ENCODE measurements at places on chromosomes 3 and 15.

DNA sequence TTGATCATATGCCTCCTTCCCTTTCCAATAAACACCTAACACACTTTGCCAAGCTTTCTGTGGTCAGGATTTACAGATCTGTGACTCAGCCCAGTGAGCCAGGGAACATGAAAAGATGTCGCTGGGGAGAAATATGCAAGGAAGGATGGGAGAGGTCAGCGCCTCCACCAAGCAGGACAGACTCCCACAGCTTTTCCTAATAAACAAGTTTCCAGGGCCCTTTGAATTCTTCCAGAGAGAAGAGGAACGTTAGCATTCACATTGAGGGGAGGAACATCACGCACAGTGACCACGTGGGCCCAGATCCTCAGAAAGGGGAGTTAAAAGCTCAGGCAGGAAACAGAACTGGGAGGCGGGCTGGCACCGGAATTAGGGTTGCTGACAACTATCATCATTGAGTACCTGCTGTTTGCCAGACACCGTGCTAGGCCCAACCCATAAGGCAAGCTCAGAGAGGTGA lies 33.3 kb upstream of the MRPS22 start:
- DNase-seq, result no peak

DNA sequence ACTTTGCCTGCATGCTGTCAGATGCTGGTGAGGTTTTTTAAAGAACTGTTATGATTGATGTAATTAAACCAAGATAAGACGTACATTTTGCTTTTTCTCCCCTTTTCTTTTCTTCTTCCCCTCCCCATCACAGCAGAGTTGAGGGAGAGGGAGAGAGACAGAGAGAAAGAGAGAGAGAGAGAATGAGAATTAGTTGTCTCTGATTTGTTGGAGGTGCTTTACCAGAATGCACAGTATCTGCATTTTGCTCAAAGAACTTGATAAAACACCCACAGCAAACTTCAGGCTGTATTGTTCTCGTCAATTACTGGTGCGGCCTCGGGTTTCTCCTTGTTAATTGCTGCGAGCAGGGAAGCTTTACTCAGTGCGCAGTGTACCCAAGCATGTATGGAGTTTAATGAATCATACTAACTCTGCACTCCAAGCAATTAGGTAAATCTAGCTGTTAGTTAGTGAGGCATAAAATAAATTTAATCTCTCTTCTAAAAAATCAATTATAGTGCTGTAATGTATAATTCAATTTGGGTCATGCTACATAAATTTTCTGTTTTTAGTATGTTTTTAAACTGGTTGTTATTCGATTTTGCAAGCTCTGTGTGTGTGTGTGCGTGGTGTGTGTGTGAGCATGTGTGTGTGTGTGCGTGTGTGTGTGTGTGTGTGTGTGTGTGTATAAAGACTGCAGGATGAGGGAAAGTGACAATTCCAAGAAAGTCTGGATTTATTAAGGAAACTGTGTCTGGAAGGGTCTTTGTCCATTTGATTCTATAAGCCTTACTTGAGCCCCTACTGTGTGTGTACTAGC lies 273.4 kb downstream of the TLE3 start:
- no peak for DNase-seq

DNA sequence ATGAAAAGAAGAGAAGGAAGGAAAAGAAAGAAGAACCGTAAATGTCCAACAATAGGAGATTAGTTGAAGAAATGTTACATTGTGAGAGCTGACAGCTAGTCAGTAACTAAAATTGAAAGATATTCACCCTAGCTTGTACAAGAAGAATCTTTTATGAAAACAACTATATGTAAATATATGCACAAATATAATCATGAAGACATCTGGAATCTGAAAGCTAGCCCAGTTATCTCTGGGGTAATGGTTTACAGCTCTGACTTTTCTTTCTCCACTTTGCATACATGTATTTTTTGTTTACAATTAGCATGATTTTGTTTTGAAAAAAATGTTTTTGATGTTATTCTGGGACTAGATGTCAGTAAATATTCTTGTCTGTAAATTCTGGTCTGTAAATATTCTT lies 37.1 kb upstream of the ADAMTSL3 start:
- DNase-seq, result no peak

DNA sequence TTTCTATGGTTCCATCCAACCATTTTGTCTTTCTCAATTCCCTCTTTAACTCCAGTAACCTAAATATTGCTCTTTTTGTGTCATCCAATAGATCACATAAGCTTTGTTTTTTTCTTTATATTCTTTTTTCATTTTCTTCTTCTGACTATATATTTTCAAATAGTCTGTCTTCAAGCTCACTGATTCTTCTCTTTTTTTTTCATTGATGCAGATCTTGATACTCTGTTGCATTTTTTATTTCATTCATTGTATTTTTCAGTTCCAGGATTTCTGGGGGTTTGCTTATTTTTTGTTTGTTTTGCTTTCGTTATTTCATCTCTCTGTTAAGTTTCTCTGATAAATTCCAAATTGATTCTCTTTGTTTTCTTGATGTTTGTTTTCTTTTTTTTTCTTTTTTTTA lies 36.2 kb downstream of the CLDN1 start:
- DNase-seq, result no peak

DNA sequence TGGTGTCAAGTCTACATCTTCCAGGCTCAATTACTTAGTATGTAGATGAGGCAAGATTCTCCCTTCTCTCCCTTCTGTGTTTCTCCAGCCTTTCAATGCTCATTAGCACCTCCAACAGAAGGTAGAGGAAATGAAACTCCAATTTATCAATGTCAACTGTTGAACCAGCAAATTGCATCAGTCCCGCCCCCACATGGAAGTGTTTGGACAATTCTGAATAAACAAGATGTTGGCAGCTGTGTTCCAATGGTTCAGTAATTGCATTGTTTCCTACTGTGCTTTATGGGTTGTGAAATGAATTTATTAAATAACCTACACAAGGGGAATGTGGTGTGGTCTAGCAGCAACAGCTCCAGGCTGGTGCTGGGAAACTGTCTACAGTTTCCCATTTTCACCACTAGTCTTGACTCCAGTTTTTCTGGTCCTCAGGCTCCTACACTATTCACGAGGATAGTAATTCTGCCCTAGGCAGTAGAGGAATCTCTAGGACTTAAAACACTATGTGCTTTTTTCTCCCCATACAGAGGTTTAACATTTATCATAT lies 91.9 kb downstream of the MB21D2 start:
- no peak for DNase-seq

DNA sequence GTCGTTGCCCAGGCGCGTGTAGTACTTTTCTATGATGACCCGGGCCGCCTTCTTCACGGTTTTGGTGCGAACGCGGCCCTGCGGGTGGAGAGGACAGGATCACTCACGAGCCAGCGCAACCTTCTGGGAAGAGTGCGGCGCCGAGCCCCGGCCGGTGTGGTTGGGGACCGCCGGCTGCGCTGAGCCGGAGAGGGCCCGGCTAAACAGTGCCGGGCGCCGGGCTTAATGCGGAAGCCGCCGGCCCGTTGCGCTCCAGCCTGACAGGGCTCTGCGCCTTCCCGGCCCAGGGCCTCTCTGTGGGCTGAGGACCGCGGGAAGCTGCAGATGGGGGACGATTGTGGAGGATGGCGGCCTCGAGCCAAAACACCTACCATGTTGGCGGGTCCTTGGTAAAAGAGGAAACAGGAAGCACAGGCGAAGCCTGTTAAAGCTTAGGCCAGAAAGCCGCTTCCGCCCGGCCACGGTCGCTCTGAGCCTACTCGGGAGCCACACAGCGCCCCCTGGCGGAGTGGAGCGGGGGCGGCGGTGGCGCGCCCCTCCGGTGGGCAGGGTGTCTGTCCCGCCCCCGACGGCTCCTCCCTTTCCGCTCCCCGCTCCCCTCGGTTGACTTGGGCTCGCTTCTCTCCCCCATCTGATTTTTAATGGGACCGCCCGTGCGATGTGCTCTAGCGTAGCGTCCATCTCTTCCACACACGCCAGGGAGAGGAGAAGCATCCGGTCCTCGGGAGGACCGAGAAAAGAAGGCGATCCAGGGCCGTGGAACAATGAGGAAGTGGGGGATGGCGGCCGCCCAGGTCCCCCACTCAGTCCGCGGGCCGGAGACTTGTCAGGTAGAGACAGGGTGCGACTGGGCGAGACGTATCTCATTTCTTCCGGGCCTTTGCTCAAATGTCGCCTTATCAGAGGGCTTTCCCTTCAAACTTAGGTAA lies at the start of gene RPS17:
TSS of gene RPS17 (minus strand) at position 403 of the 929 bp plus-strand sequence. CDS start at position 374, 29 bp downstream.
- DNase-seq, result peak; percentile 96

DNA sequence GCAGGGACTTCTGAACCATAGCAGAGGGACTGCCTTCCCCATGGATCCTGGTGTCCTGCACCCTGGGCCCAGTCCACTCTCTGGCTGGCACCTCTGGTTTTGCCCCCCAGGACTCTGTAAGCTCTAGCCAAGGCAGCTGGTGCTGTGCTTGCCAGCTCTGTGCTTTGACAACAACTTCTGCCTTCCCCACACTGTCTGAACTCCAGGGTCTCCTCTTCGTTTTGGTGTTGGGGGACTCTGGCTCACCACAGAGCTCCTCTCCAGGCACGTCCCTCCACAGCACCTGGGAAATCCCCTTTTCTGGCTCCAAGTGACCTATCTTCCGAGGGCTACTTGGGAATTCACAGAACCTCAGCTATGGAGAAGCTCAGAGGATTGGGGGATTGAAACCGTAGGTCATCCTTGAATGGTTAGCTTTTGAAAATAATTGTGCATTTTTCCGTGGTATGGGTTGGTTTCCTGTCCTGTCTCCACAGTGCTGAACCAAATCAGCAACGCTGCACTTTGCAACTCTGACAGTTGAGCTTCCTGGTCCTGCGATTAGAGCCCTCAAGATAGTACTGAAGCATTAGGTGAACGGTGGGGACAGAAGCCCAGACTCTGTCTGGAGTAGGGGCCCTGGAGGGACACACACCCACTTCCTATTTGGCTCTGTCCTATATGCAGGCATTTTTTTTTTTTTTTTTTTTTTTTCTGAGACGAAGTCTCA lies 152.4 kb downstream of the APBA2 start:
- no peak for DNase-seq

- no peak for DNase-seq
These were observed 203.8 kb downstream of the RORA start for GRCh38 chr15:61025308-61025707.

DNA sequence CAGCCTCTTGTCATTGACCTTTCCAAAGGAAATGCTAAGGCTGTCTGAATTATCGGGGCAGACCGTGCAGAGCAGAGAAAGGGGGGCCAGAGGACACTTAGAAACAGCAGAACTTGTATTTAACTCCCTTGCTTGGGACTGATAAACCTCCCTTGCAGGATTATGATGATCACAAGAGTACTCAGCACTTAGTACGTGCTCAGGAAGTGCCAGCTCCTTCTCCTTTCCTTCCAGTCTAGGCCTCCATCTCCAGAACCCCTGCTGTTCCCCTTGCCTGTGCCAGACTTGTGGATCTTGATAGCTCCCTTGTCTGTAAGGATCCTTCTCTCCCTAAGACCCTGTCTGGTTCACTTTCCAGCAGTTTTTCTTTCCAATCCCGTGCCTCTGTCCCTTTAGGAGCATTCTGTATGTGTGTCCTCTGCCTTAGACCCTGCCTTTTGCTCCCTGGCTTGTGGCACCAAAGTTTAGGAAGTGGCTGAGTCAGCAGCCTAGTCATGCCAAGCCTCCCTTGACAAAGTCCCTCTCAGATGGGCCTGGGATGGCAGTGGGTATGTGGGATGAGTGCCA lies 747 bp downstream of the SORD start:
- peak; percentile 59 for DNase-seq

DNA sequence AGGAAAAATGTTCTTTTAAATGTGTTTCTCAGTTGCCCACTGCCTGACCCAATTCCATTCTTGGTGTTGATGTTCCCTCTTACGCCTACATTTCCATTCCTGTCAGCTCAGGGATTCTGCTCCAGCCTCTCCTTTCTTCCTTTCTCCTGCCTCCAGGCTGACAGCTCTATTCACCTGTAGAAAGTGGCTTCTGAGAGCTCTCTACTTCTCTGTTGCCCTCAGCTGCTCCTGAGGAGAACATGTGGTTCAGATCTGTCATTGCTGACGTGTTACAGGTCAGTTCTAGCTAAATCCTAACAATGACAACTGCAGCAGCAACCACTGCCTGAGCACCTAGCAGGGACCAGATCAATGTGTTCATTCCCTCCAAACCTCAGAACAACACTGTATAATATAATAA lies 144.9 kb upstream of the PLAAT1 start:
- DNase-seq, result no peak

DNA sequence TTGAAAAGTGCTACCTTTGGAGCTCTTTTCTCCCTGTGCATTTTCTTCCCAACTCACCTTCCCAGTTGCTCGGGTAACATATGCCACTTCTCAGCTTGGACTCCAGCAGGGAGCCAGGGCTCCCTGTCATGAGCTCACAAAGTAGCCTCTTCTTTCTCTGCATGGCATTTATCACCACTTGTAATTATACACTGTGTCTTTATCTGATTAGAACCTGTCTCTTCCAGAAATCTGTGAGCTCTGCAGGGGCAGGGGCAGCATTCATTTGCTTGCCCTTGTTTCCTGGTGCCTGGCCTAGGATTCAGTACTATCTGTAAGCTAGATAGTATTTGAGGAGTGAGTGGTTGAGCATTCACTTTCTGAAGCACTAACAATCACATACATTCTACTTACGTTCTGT lies 100.9 kb downstream of the CLSTN2 start:
- no peak for DNase-seq
